Ascending aorta (tissue), 2 donors: ENCODE measurements at places on chromosomes 12 and 14. TPM values are rescaled to one million over a fixed set of nuclear protein-coding genes. Genes with fewer than 3 reads are reported as not detected.

The GPR135 gene
- 4.7 TPM for total RNA-seq

The TMPRSS12 gene
- not detected for total RNA-seq

DNA sequence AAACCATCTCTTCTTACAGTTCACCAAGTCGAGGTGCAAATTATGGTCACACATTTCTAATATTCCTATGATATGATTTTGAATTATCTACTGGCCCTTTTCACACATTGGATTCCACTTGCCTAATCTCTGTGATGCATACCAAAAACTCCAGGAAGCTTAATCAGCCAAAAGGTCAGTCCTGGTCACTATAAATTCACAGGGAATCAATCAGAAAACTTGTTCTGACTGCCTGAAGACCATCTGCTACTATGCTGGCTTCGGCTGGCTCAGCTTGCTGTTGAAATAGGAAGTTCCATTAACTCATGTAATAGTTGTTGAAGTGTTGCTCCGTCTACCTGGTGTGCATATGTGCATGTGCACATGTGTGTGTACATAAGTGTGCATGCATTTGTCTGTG is 142.8 kb upstream of the FLRT2 start:
- H3K36me3 ChIP-seq: no peaks in the 10 kb centered on the region
- H3K4me3 ChIP-seq: no peak overlapping the region
- no peak overlapping the region for H3K27ac ChIP-seq
- no peaks in the 10 kb centered on the region for H3K4me1 ChIP-seq
- DNase-seq: no peak

- no peaks in the 10 kb centered on the region for H3K27me3 ChIP-seq
- H3K4me1 ChIP-seq: peaks cover 13% of the 10 kb centered on the region
- no peak for DNase-seq
Observed at GRCh38 chr14:93084866-93085857, 30.6 kb downstream of the ITPK1 start.

- H3K27me3 ChIP-seq: no peaks in the 10 kb centered on the region
- no peaks in the 10 kb centered on the region for H3K36me3 ChIP-seq
- peak; percentile 88 for DNase-seq
- peaks cover 29% of the 10 kb centered on the region for H3K4me1 ChIP-seq
Observed at GRCh38 chr12:3122841-3123678, 45.9 kb downstream of the TSPAN9 start.

- no peak for DNase-seq
- no peaks in the 10 kb centered on the region for H3K36me3 ChIP-seq
- H3K27ac ChIP-seq: no peak overlapping the region
- H3K27me3 ChIP-seq: no peaks in the 10 kb centered on the region
- no peak overlapping the region for H3K4me3 ChIP-seq
- no peaks in the 10 kb centered on the region for H3K4me1 ChIP-seq
Observed at GRCh38 chr12:130555221-130555620, 160.9 kb downstream of the RIMBP2 start.

GRCh38 chr14:42719391-42719790 is 1112.7 kb downstream of the LRFN5 start:
- H3K36me3 ChIP-seq: no peaks in the 10 kb centered on the region
- no peaks in the 10 kb centered on the region for H3K4me1 ChIP-seq
- no peaks in the 10 kb centered on the region for H3K27me3 ChIP-seq
- DNase-seq: no peak
- no peak overlapping the region for H3K4me3 ChIP-seq

DNA sequence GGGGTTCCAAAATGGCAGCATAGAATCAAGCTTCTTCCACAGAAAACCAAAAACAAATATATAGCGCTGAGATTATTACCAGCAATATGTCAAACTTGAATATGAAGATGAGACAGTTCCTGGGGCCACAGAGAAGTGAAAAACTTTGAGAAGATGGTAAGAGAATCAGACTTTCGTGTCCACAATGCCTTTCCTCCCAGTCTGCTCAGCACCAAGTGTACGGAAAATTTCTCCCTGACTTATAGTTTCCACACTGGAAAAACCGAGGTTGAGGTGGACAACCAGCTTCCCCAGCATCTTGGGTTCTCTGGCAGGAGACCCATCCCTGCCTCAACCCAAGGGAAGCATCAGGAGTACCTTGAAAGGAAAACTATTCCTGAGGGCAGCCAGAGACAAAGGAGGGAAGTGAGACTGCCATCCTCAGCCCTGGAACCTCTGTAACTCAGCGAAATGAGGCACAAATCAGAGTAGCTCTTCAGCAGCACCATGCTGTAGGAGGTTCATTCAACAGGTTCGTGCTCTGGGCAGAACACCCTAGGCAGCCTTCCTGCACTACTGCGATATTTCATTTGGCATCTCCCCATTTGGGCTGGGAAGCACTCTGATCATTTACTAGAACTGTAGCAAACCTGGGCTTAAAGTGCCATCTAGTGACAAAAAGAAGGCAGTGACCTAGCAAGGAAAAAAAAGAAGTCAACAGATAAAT is 52.4 kb upstream of the CAPRIN2 start:
- DNase-seq: no peak
- no peak overlapping the region for H3K4me3 ChIP-seq
- no peak overlapping the region for H3K27ac ChIP-seq
- no peaks in the 10 kb centered on the region for H3K27me3 ChIP-seq
- no peaks in the 10 kb centered on the region for H3K4me1 ChIP-seq
- H3K36me3 ChIP-seq: no peaks in the 10 kb centered on the region
